ENCODE measurements at places on chromosomes 2 and 18. TPM values are rescaled to one million over a fixed set of nuclear protein-coding genes. Genes with fewer than 3 reads are reported as not detected.

DNA sequence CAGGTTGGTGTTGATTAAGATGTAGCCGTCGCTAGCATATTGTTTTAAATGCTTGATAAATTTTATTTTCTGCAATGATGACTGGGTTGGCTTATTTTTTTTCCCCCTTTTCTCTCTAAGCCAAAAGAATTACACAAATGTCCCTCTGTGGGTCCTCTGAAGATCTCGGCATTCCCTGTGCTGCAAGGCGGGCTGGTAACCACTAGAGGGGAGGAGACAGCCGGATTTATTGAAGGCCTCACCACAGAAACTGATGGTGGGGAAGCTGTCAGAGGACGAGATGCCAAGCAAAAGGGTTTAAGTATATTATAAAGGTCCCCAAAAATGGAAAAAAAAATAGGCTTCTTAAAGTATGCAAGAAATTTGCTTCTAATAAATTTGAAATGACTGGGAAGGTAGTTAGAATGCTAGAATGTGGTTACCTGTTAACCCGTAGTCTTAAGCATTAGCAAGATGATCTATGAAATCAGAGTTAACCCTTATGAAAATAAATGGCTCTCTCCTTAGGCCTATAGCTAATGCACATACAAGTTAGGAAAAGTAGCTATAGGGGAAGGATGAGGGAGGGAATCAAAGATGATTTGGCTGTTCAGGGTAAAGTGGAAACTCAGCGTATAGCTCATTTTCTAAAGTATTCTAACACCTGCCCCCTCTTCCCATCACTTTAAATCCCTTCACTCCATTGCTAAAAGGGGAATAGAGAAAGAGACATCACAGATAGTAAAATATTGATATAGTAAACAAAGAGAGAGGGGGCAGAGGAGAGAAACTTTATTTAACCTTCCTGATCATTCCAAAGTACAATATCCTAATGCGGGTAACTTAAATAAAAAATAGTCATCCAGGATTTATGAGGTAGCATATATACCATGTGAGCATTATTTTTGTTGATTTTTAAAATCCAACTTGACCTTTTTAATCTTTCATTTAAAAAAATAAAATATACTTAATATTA, 894.5 kb upstream of the POU3F3 start:
- peak; percentile 76 for DNase-seq

GRCh38 chr18:70578480-70578879, 289.6 kb downstream of the SOCS6 start:
- peak; percentile 7 for DNase-seq

- DNase-seq, result no peak
Observed at GRCh38 chr2:43389581-43390466, 163.4 kb upstream of the ZFP36L2 start.

- no peak for DNase-seq
Observed at GRCh38 chr2:217722883-217723472, 279.8 kb downstream of the TNS1 start.

GRCh38 chr2:145760781-145761649, 1241.1 kb upstream of the ZEB2 start:
- peak; percentile 23 for DNase-seq

- no peak for DNase-seq
Observed at GRCh38 chr2:14996351-14997014, 364.0 kb downstream of the LRATD1 start.

- no peak for DNase-seq
Observed at GRCh38 chr2:205411558-205411957, 270.7 kb upstream of the NRP2 start.

DNA sequence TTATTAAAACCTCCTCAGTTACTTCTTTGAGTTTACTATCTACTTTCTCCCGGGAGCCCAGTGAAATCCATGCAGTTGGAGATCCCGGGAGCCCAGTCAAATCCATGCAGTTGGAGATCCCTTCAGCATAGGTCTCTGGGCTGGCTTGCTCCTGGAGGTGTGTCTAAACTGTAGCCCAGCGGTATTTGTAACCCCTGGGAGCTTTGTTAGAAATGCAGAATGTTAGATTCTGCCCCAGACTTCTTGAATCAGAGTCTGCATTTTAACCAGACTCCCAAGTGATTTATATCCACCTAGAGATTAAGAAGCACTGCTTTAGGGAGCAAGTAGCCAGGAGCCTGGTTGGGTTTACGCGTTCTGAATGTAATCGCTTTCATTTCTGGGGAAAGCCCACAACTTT, 54.5 kb downstream of the ARHGAP28 start:
- no peak for DNase-seq

- DNase-seq, result no peak
Observed at GRCh38 chr2:45132551-45132950, 123.3 kb upstream of the SIX2 start.

GRCh38 chr2:156427074-156427473, 9.1 kb upstream of the GPD2 start:
- no peak for DNase-seq

GRCh38 chr2:227626580-227627151, 9.4 kb downstream of the SCYGR4 start:
- DNase-seq, result no peak

DNA sequence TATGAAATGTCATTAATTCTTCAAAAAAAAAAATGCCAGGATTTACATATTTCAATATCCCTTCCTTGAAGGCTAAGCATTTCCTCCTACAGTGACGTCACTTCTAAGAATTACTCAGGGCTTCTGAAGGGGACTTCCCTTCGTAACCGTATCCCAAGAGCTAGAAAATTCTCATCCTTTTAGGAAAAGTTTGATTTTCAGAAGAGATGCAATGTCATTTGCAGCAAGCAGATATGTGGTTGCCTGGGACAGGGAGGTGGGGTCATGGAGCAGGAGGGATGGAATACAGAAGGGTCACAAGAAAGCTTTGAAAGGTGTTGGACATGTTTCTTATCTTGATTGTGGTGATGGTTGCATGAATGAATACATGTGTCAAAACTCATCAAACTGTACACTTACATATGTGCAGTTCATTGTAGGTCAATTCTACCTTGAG, 97.0 kb upstream of the ATL2 start:
- no peak for DNase-seq

DNA sequence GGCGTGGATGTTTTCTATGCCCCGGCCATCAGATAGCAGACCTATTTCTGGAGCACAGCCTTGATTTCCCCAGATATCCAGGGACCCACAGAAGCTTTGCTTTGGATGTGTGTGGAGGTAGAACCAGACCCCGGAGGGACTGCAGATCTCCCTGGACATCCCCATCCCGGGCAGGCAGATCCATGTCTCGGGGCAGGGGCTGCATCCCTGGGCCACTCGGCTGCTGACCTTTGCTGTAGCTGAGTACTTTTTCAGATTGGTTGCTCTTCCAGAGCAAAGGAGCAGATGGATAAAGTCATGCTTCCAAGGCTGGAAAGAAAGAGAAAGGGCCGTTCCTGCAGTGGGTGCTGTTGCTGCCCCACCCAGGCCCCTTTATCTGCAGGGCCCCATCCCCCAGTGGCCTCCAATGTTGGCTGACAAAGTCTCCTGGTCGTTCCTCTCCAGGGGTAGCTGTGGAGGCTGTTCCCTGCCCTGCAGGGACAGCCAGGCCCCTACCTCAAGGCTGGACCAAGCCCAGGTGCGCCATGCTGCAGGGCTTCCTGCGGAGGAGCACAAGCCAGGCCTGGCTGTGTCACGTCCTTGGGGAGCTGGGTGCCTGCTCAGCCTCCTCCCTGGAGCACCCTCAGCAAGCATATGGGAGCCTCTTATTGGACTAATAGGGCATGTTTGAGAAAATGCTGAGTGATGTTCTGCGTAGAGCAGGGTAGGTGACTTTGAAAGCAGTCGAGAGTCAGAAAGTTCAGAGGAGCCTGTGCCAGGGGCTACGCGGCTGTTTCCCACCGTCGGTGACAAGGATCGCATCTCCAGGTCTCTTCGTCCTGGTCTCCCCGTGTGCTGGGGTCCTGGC, 68.4 kb downstream of the TPO start:
- DNase-seq, result no peak

GRCh38 chr2:118834901-118835745, 12.3 kb downstream of the EN1 start:
- DNase-seq, result no peak

The TEX44 gene
- total RNA-seq, result not detected

The EEF1B2 gene
- 455 TPM for total RNA-seq

The GPATCH11 gene
- 7.0 TPM for total RNA-seq

The RAD51AP2 gene
- total RNA-seq, result 0.24 TPM

The CKAP2L gene
- total RNA-seq, result 4.3 TPM

The LIMS1 gene
- 64.6 TPM for total RNA-seq

The ACTG2 gene
- 20.3 TPM for total RNA-seq

The MYOM1 gene
- total RNA-seq, result 1.6 TPM

Measured in hepatocyte (in vitro differentiated cells).